ENCODE measurements at places on chromosomes 5 and 9. TPM values are rescaled to one million over a fixed set of nuclear protein-coding genes. Genes with fewer than 3 reads are reported as not detected.

Gene CYFIP2
- 109 TPM for total RNA-seq

- DNase-seq = no peak
Measured at GRCh38 chr5:170554521-170555267, 50.9 kb downstream of the KCNIP1 start.

- DNase-seq = peak; percentile 44
Measured at GRCh38 chr9:134679616-134680392, 38.2 kb downstream of the COL5A1 start.

- DNase-seq = no peak
Measured at GRCh38 chr5:43303242-43303641, 10.0 kb downstream of the HMGCS1 start.

GRCh38 chr5:110201791-110202190 lies 512.1 kb downstream of the MAN2A1 start:
- no peak for DNase-seq

Gene NR2F1
- 41.7 TPM for total RNA-seq

DNA sequence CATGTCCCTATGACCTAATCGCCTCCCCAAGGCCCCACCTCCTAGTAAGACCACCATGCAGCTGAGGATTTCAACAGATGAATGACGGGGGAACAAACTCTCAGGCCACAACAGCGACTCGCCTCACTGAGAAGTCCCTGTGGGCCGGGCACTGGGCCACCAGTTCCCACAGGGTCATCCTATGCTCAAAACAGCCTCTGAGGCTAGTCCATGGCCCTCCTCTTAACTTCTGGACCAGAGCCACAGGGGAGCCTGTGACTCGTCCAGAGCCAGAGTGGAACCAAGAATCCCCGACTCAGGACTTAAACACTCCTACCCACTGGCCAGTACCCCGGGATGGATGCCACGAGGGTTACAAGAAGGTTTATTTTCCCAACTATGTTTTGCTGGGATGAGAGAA lies 12.3 kb downstream of the GFPT2 start:
- DNase-seq = no peak

- peak; percentile 19 for DNase-seq
Measured at GRCh38 chr5:132006331-132007120, 4.9 kb downstream of the ACSL6 start.

GRCh38 chr9:112548836-112549595 lies 62.4 kb downstream of the KIAA1958 start:
- no peak for DNase-seq

All from posterior vena cava (tissue), 2 donors.